Left ventricle myocardium inferior (tissue), 1 donor: ENCODE measurements at places on chromosomes 16 and 17. TPM values are rescaled to one million over a fixed set of nuclear protein-coding genes. Genes with fewer than 3 reads are reported as not detected.
A peak's percentile ranks its signal among the peaks of the same experiment; 100 is the strongest.

The C16orf92 gene
- not detected for total RNA-seq

The GH2 gene
- total RNA-seq: not detected

DNA sequence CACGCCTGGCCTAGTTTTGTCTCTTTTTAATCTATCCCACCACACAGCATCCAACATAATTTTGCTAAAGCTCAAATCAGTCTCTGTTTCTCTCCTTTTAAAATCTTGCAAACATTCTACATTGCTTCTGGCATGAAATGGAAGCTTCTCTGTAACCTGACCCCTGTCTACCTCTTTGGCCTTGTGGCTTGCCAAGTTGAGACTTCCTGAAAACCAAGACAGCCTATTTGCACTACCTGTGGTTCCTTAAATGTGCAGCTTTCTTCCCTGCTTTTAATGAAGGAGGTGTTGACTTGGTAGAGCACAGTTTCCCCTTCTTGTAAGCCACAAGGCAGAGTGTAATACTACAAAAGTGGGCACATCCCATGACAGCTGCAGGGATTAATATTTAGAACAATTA is 6.0 kb upstream of the CCL3 start:
- H3K27me3 ChIP-seq: peaks cover 13% of the 10 kb centered on the region
- no peak for DNase-seq
- no peak overlapping the region for H3K4me3 ChIP-seq
- H3K36me3 ChIP-seq: no peaks in the 10 kb centered on the region
- no peaks in the 10 kb centered on the region for H3K4me1 ChIP-seq
- H3K27ac ChIP-seq: no peak overlapping the region

DNA sequence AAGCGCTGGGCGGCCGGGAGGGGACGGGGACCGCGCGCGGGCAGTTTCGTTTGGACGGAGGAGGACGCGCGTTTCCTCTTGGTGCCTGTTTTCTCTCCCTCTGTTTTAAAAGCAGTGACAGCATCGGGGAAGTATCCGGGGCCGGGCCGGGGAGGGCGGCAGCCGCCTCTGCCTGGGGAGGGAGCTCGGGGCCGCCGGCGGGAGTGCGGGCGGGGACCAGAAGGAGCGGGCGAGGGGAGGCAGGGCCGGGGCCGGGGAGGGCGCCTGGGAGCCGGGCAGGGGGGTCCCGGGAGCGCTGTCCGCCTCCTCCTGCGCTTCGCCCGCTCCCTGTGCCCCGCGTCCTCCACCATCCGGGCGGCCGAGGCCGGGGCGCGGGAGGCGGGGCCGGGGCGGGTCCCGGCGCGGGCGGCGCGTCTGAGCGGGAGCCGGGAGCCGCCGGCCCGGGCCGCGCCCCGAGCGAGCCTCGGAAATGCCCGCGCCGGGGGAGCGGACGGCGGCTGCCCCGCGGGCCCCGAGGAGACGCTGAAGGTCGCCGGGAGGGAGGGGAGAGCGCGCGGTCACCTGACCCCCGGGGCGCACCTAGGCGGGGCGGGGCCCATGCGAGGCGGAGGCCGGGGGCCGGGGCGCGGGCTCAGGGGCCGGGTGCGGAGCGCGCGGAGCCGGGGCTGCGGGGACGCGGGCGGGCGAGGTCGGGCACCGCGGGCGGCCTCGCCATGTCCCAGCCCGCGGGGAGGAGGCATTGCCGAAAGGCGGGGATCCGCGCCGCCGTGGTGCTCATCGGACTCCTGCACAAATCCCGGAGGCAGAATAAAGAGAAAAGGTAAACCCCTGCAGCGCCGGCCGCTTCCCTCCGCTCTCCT is 57.3 kb downstream of the RAP1GAP2 start:
- H3K4me3 ChIP-seq: peak overlapping the region; percentile 78
- no peaks in the 10 kb centered on the region for H3K36me3 ChIP-seq
- peaks cover 11% of the 10 kb centered on the region for H3K27me3 ChIP-seq
- H3K4me1 ChIP-seq: peaks cover 51% of the 10 kb centered on the region
- peak overlapping the region; percentile 88 for H3K27ac ChIP-seq
- DNase-seq: peak; percentile 58

- no peak overlapping the region for H3K4me3 ChIP-seq
- H3K27me3 ChIP-seq: peaks cover 70% of the 10 kb centered on the region
- H3K4me1 ChIP-seq: no peaks in the 10 kb centered on the region
Observed at GRCh38 chr16:2848933-2849725, 8.8 kb downstream of the PRSS22 start.
